NCI-H2171 treated with DMSO at 0.1 percent for 48 hours (cell line): ENCODE measurements at places on chromosomes 6 and 20.

GRCh38 chr6:12096342-12096741 lies 84.2 kb downstream of the HIVEP1 start:
- no peak for DNase-seq

DNA sequence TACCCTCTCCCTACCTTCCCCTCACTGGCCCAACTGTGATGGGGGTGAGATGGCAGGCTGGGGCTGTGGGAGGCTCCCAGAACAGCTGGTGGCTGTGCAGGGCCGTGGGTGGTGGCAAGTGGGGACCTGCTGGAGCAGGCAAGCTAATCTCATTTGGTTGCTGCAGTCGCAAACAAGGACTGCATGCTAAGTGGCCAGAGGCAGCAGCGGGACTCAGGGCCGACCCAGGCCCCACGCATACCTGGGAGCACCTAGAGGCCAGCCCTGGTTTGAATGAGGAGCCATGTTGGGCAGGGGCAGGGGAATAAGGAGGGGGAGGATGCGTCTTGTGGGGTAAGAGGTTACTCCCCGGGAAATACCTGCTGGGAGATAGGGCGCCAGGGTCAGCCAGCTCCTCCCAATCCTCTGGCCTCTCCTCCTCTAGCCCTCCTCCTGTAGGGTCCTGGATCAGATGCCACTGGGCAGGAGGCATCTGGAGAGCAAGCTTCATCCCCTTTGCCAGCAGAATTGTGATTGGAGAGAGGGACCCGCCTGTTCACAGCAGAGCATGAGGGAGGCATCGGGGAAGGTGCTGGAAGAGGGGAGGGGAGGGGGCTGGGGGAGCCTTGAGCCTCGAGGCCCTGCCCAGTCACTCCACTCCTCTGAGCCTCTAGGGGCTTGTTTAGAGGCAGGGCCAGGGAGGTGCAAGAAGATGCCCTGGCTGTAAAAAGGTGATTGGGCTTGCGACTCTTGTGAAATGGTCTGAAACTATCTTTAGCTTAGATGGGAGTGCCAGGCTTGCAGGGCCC lies 24.3 kb upstream of the CDH22 start:
- peak; percentile 77 for DNase-seq

DNA sequence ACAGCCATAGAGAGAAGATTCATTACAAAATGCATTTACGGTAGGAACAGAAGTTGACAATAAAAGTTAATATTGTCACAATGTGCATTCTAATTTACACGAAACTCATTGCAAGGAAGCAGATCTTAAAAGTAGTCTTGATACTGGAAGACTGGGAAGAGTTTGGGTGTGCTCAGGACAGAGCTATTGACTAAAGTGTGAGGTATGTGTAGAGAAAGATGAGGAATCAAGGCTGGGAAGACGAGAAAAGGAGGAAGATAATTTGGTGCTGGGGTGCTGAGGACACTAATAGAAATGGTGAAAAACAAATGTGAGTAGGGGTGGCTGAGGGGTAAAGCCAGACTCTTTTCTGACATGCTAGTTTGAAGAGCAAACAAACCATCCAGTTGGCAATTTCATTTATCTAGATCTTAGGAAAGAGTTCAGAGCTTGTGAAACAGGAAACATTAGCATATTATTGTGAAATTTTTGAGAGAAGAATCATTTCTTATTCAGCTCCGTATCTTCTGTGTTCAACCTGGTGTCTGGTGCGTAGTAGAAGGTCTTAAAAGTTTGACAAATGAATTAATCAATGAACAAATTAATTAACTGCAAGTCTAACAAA lies 72.7 kb downstream of the ELOVL4 start:
- no peak for DNase-seq

DNA sequence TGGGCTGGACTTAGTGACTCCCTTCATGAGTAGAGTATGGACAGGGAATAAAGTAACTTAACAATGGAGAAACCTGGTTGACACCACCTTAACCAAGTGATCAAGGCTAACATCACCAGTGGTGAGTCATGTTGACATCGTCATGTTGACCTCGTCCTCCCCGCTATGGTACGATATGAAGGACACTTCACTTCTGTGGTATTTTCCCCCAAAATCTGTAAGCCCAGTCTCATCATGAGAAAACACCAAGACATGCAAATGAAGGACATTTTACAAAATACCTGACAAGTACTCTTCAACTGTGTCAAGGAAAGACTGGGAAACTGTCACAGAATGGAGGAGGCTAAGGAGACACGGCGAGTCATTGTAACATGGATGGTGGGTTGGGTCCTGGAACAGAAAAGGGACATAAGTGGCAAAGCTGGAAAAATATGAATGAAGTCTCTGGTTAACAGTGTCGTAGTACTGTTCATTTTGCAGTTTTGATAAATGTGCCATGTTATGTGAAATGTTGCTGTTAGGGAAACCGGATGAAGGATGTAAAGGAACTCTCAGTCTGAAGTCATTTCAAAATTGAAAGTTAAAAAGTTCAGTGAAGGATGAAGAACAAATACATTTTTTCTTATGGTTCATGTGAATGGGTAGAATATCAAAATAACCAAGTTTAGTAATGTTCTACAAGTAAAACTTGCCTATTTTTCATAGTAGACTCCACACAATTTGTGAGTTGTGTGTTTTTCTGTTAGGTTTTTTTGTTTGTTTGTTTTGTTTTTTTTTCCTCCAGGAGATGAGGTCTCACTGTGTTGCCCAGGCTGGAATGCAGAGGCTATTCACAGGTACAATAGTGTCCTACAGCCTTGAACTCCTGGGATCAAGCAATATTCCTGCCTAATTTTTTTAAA lies 247.5 kb downstream of the TMEM242 start:
- DNase-seq = no peak

DNA sequence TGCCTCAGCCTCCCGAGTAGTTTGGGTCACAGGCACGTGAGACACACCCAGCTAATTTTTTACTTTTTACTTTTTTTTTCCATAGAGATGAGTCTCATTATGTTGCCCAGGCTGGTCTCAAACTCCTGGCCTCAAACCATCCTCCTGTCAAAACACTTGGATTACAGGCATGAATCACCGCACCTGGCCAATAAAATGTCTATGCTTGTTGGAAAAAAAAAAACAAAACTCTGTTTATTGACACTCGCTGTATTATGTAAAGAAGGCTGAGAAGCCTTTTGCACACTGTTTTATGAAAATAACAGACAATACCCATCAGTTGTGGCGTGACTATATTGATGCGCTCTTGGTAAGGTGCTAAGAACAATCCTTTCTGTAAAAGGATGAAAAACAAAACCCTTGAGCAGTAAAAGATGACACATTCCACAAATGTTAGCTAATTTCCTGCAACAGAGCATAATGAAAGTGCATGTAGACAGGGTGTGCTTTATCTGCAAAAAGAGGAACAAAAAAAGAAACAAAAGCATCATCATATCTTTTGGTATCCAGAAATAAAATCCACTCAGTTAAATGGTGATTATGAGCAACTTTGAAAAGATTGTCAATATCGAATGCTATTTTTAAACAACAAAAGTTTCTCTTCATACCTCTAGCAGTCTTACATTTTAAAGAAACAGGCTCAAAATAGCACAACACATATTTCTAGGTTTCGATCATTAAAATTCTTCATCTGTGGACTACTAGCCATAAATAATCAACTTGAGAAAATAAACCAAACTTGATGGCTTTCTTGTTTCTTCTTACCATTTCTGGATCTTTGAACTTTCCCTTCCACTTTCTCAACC lies 108.3 kb upstream of the PHACTR1 start:
- DNase-seq = no peak

DNA sequence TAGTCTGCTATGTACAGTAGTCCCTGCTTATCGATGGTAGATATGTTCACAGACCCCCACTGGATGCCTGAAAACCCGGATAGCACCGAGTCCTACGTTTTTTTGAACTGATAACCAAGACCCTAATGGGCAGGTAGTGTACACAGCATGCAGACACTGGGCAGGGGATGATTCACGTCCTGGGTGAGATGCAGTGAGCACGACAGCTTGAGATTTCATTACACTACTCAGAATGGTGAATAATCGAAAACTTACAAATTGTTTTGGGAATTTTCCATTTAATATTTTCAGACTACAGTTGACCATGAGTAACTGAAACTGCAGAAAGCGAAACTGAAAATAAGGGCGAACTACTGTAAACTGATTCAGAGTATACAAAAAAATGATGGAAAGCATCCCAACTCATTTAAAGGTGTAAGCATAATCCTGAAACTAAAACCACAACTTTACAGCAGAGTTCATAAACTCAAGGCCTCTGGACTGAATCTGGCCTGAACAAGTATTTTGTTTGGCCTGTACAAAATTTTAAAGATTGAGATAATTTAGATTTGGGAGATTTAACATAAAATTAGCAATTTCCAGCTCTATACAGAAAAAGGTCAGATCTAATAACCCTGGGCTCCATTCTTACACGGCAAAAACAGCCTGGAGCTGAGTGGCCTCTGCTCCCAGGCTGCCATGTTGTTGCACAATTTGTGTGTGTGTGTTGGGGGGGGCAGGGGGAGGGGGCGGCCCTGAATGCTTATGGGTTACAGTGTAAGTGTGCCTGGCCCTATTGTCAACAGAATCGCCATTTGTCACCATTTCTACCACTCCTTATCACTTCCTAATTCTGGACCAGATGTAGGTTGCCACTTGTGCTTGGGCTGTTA lies 34.9 kb downstream of the RNF24 start:
- DNase-seq = no peak

- no peak for DNase-seq
Measured at GRCh38 chr20:34179637-34180360, 61.4 kb upstream of the ASIP start.

DNA sequence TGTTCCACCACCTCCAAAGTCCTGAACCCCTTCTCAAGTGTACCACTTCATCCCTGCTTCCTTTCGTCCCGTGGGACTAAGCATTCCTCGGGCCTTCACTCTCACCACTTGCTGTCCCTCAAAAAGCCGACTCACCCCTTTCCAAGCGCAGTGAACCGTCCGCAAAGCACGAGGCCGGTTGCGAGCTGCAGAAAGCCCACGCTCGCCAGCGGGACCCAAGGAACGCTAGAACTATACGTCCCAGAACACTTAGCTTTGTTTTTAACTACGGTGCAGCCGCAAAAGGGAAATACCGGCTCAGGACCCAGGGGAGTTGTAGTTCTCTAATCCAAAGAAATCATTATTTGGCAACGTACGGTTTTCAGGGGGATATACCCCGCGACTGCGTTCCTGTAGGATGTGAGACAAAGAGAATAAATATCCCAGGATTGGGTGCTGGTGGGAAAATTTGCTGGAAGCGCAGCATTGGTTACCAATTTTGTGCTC lies 416 bp upstream of the POLR1H start:
- DNase-seq = no peak

- peak; percentile 68 for DNase-seq
Measured at GRCh38 chr6:72411872-72412708, 209.8 kb upstream of the KCNQ5 start.

DNA sequence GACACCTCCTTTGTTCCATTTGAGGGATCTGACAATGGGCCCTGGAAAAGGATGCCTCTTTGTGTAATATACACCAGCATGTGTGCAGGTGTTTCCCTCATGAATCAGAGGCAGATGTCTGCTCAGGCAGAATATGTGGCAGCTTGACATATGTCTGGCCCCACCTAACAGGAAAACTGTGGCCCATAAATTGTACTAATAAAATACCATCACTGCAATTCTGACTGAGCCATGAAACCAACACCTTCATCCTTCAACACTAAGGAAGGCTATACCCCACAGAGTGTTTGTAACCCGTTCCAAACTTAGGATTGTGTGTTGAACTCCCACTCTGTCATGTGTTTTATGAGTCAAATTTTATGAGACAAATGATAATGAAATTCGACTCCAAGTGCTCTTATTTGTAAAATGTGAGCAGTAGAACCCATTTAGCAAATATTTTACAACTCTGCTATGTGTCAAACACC lies 22.7 kb downstream of the LAMA4 start:
- DNase-seq = peak; percentile 96

GRCh38 chr6:75882734-75883133 lies 133.7 kb downstream of the MYO6 start:
- DNase-seq = peak; percentile 70

GRCh38 chr20:11103866-11104265 lies 430.1 kb upstream of the JAG1 start:
- no peak for DNase-seq

DNA sequence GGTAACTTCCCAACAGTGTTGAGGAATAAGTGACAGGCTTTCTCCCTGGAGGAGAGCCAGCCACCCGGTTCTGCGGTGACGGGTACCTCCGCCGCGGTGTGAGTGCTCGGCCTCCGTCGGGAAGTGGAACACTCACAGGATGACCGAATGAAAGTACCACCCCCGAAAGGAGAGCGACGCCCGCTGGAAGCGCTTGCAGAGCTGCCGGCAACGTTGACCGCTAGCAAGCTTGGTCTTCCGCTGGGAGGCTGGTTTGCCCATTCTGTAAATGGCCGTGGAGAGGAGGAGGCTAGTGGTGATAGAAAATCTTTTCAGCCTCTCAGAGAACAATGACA lies 614 bp upstream of the TMEM242 start:
- no peak for DNase-seq

DNA sequence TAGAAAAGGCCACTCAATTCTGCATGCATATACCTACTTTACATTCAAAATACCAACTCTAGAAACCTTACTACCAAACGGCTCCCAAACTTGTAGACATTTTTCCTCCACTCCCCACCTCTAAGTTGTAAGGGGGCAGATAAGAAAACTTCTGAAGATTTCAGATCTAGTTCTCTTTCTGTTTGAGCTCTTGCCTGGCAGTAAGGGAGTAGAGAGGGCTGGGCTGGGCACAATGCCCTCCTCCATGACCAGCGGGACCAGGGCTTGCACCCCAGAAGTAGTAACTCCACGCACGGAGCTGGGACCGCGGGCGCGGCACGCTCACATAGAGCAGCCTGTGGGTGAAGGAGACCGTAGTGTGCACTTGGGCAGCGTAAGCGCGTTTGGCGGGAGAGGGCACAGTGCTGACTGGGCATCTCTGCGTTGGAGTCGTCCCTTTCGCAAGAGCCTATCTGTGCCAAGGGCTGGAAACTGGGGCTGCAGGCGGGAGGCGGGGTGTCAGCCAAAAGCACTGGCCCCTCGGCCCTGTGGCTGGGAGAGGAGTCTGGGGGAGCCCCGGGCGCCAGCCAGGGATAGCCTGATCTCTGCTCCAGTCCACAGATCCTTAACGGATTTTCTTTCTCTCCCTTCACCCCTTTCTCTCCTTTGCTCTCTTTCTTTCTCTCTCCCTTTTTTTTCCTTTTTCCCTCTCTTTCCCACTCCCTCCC lies 32.4 kb downstream of the PHACTR1 start:
- DNase-seq = peak; percentile 72

DNA sequence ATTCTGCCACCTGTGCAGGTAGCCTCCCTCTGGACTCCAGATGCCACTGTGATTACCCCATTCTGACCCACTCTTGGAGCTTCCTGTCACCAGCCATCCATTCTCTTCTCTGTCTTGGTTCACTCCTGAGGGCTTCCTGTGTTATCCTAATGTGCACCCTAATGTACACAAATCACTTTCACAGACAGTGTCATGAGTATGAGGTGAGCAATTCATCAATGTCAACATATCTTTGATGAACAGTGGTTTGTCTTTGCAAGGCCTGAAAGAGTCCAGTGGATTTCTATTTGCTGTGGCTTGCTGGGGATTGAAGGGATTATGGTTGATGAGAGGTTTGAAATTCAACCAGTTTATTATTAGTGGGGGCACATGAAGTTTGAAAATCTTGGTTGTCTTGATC lies 63.8 kb upstream of the EEF1E1 start:
- no peak for DNase-seq
